ELF-1 (cell line): ENCODE measurements at places on chromosomes 6 and 20.

DNA sequence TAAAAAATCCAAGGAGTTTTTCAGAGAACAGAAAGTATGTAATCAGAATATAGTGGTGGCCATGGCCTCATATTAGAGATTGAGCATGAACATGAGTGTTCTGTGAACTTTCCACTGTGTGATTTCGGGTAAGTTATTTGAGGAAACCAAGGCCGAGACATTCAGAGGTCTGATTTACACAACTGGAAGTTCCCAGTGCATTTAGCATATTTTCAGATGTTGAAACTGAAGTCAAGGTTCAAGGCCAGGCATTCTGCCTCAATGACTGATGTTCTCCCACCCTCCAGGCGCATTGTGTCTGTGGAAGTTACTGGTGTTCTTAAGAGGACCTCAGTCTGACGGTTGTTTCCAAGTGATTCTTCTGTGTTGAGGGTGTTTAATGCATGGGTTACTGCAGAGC lies 26.2 kb downstream of the RNF144B start:
- no peak for DNase-seq

GRCh38 chr20:18613553-18613952 lies 25.7 kb downstream of the DTD1 start:
- no peak for DNase-seq

GRCh38 chr20:45436732-45437485 lies 21.0 kb downstream of the PIGT start:
- DNase-seq = peak; percentile 90

DNA sequence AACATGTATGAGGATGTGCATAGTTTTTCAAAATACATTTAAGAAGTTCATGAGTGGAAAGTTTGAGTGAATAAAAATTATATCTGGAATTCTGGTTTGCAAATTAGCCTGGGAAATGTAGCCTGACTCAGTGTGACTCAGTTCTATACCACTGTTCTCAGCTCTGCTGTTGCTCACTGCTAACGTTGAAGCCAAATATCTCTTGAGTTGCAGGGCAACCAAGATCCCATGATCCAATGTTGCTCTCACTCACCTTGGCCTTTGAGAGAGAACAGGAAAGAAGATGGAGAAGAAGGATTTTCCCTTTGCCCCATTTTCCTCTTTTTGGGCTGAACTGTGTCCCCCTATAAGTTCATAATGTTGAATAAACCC lies 28.9 kb downstream of the PSMB9 start:
- no peak for DNase-seq
